ENCODE measurements at places on chromosomes 2 and 18.

DNA sequence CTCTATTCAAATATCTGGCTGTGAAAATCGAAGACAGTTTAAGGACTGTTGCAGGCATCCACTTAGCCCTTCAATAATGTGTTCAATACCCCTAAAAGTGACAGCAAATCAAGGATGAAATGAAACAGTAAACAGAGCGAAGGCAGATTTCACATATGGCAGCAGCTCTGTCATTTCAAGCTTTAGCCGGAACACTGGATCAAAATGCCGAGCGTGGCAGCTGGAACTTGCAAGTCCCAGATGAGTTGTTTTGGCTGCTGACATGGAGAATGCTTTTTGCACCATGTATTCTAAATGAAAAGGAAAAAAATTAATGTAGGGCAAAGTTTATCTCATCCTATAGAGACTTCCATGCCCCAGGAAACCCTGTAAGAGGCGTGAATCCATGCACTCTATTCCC is 18.0 kb downstream of the LRRC30 start:
- H3K4me1 ChIP-seq = no peaks in the 10 kb centered on the region
- H3K36me3 ChIP-seq = no peaks in the 10 kb centered on the region
- no peak for DNase-seq
- no peaks in the 10 kb centered on the region for H3K27me3 ChIP-seq
- H3K27ac ChIP-seq = no peak overlapping the region

- H3K36me3 ChIP-seq = no peaks in the 10 kb centered on the region
- H3K27ac ChIP-seq = no peak overlapping the region
- H3K4me1 ChIP-seq = no peaks in the 10 kb centered on the region
- H3K27me3 ChIP-seq = no peaks in the 10 kb centered on the region
These were observed 162.6 kb downstream of the ZNF804A start for GRCh38 chr2:184760931-184761330.

DNA sequence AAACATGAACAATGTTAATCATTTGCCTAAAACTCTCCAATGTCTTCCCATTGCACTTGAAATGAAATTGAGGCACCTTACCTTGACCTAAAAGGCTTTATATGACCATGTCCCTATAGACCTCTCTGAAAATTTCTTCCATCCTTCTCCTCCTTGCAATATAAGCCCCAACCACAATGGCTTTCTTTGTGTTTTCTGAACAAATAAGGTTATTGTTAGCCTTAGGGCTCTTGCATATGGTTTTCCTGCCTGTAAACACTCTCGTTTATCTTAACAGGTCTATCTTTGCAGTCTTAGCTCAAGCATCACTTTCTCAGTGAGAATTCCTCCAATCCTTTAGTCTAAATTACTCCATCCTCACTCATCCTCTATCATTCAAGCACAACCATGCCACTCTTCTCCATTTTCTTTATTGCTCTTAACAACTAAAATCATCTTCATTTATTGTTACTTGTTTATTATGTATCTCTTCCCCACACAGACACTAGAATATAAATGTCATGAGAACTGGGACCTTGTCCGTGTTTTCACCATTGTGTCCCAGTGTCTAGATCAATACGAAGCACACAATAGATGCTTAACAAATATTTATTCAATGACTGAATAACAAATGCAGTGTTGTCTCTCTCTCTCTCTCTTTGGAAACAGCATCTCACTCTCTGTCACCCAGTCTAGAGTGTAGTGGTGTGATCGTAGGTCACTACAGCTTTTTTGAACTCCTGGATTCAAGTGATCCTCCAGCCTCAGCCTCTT is 129.3 kb downstream of the RDH14 start:
- no peak overlapping the region for H3K27ac ChIP-seq
- no peaks in the 10 kb centered on the region for H3K36me3 ChIP-seq
- no peak overlapping the region for H3K4me3 ChIP-seq
- no peaks in the 10 kb centered on the region for H3K27me3 ChIP-seq
- DNase-seq = no peak

DNA sequence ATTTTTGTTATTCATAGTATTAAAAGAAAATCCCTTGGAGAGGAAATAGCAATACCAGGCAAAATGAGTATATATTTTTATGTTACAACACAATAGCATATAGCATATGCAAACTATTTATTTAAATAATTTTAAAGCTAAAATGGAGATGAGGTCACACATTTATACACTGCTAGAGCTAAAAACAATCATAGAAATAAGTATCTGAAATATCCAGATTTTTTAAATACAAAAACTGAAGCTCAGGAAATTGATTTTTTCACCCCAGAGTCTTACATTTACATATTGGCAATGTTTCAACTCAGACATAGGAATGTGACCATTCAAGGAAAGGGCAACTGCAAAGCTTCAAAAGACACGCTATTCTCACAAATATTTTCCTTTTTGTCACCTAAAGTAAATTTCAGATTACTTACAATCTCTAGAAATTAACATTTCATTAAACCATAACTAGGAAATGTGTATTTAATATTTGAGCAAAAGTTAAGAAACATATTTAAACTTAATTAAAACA is 8.9 kb downstream of the TFPI start:
- no peaks in the 10 kb centered on the region for H3K4me1 ChIP-seq
- no peak for DNase-seq
- H3K27ac ChIP-seq = no peak overlapping the region

- no peaks in the 10 kb centered on the region for H3K27me3 ChIP-seq
- no peak overlapping the region for H3K27ac ChIP-seq
- no peak overlapping the region for H3K4me3 ChIP-seq
- no peaks in the 10 kb centered on the region for H3K36me3 ChIP-seq
- no peaks in the 10 kb centered on the region for H3K4me1 ChIP-seq
These were observed 49.1 kb downstream of the CCDC85A start for GRCh38 chr2:56232912-56233311.

- H3K4me3 ChIP-seq = no peak overlapping the region
- no peak overlapping the region for H3K27ac ChIP-seq
- H3K36me3 ChIP-seq = no peaks in the 10 kb centered on the region
- DNase-seq = no peak
- H3K4me1 ChIP-seq = no peaks in the 10 kb centered on the region
These were observed 14.5 kb upstream of the SLC8A1 start for GRCh38 chr2:40466332-40466906.

DNA sequence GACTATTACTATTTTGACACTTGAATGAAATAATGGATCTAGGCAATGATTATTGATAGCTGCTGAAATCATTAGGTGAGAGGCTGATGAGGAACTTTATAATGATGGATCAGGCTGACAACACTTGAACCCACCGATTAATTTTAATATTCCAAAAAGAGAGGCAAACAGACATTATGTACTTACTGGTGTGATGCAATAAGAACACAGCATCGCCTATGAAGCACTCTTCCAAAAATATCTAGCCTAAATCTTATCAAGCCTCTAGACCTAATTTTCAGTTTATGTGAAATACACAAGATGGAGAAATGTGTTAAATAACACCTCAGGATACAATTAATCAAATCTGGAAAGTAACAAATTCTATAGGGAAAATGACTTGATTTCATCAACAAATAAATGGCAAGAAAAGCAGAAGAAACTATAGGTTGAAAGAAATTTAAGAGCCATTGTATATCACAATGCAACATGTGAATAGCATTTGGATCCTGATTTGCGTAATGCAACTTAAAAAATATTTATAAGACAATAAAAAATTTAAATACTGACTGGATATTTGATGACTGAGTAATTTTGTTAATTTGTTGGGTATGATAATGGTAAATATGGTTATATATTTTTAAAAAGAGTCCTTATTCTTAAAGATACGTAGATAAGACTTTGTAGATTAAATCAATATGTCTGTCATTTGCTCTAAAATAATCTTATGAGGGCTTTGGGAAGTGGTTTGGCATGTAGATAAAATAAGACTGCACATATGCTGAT is 17.2 kb upstream of the SSB start:
- no peaks in the 10 kb centered on the region for H3K27me3 ChIP-seq
- no peak overlapping the region for H3K27ac ChIP-seq

DNA sequence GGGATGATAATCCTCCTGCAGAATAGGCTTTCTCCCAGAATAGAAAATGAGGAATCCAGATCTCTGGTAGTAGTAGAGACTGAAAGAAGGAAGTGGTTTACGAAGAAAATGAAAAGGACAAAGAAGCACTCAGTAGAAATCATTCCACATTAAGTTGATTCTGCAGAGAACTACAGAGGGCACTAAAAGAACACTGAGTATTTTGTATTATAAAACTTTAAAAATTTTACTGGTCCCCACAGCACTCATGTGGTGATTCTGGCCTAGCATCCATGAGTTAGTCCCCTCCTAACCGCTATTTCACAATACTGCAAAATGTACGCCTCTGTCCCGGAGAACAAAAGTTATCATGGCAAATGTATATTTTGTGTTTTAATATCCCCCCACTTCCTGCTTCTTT is 42.9 kb upstream of the SLC35F5 start:
- H3K36me3 ChIP-seq = no peaks in the 10 kb centered on the region
- no peak overlapping the region for H3K27ac ChIP-seq
- no peaks in the 10 kb centered on the region for H3K4me1 ChIP-seq
- no peak for DNase-seq
- no peaks in the 10 kb centered on the region for H3K27me3 ChIP-seq

DNA sequence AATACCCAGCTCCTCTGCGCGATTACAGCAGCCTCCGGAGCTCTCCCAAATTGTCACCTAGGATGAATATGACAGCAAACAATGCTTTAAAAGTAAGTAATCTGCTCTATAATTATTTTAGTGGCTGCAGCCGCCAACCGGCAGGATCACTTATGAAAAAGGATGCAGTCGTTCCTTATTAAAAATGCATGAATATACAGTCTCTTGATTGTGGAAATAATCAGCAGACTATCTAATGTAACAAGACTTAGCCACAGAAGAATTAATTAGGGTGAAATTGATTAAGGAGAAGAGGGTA is 71.8 kb upstream of the STPG4 start:
- no peaks in the 10 kb centered on the region for H3K36me3 ChIP-seq
- DNase-seq = no peak
- H3K27me3 ChIP-seq = no peaks in the 10 kb centered on the region
- no peaks in the 10 kb centered on the region for H3K4me1 ChIP-seq
- no peak overlapping the region for H3K4me3 ChIP-seq

DNA sequence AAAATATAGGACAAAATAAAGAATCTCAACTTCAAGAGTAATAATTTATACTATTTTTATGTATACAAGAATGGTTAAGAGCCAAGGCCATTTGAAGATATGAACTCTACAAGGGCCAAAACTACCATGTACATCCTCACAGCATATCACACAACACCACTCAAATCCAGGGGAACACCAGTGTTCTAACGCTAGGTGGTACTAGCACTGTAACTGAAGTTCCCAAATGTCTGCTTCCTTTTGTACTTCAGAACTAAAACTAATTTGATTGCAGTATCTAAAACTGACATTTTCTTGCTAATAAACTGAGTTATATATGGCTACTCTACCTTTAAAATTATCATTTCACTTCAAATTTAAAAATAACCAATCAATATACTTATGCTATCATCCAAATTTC is 47.0 kb downstream of the REV1 start:
- H3K4me3 ChIP-seq = no peak overlapping the region
- H3K36me3 ChIP-seq = peaks cover 12% of the 10 kb centered on the region
- H3K4me1 ChIP-seq = no peaks in the 10 kb centered on the region
- no peaks in the 10 kb centered on the region for H3K27me3 ChIP-seq

- no peaks in the 10 kb centered on the region for H3K4me1 ChIP-seq
- H3K27ac ChIP-seq = no peak overlapping the region
- no peak for DNase-seq
- no peaks in the 10 kb centered on the region for H3K36me3 ChIP-seq
- no peak overlapping the region for H3K4me3 ChIP-seq
These were observed 92.7 kb downstream of the NCKAP5 start for GRCh38 chr2:133475610-133476009.

DNA sequence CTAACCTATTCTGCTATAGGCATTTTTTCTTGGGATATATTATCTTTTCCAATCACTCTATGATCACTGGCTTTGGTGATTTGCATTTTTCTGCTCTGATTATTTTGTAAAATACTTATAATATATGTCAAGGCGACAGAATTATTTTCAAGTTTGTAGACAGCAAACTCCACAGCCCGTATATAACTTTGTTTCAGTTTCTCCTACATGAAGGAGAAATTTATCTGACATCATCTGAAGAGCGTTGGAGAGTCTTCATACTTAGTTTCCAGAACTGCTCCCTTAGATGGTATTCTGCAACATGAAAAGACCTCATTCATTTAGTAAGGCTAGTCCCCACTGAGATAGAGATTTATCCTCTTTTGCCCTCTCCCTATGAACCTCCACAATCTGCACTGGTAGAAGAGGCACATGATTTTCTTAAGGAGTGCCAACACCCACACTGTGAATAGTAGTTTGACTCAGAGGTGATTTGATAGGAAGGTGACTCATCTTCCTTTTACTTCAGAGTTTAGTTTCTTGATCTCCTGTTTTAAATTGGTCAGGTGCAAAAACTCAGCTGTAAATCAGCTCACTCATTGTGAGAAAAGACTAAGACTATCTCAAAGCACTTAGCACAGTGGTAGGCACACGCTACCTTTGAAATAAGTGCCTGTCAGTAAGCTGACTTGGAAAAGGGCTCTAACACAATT is 1848.6 kb upstream of the CELF4 start:
- H3K27ac ChIP-seq = no peak overlapping the region
- H3K36me3 ChIP-seq = no peaks in the 10 kb centered on the region
- DNase-seq = no peak

DNA sequence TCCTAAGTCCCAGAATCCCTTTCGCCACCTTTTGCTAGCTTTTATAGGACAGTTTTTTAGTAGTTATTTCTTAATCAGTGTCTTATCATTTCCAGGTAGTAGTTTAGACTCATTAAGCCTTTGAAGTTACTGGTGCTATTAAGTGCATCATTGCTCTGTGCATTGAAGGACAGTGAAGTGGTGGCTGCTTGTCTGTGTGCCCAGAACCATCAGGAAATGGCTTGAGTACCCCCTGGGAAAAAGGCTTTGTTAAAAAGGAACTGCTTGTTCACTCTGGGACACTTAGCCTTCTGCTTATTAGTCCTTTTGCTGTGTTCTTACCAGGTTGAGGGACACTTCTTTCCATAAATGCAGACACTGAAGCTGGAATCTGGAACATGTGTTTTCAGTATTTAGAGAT is 30.0 kb downstream of the DTNA start:
- no peaks in the 10 kb centered on the region for H3K27me3 ChIP-seq
- H3K4me3 ChIP-seq = no peak overlapping the region
- H3K36me3 ChIP-seq = no peaks in the 10 kb centered on the region
- no peaks in the 10 kb centered on the region for H3K4me1 ChIP-seq
- no peak for DNase-seq

GRCh38 chr2:25651782-25652455 is 21.5 kb downstream of the DTNB start:
- no peak overlapping the region for H3K27ac ChIP-seq
- H3K36me3 ChIP-seq = no peaks in the 10 kb centered on the region
- no peak for DNase-seq
- no peak overlapping the region for H3K4me3 ChIP-seq

DNA sequence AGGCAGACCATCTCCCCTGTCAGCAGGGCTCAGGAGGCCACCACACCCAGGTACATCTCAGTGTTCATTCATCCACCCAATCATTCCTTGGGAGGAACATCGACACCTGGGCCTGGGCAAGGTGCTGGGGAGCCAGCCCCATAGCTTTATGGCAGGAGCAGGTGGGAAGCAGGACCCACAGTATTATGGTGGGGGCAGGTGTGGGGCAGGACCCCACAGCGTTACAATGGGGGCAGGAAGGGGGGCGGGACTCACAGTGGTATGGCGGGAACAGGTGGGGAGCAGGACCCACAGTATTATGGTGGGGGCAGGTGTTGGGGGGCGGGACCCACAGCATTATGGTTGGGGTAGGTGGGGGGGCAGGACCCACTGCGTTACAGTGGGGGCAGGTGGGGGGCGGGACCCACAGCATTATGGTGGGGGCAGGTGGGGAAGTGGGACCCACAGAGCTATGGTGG is 128.9 kb upstream of the HS6ST1 start:
- no peaks in the 10 kb centered on the region for H3K27me3 ChIP-seq
- no peak for DNase-seq
- no peak overlapping the region for H3K27ac ChIP-seq
- peaks cover 68% of the 10 kb centered on the region for H3K4me1 ChIP-seq
